ENCODE measurements at places on chromosomes 2 and 18. TPM values are rescaled to one million over a fixed set of nuclear protein-coding genes. Genes with fewer than 3 reads are reported as not detected.

SLC35F5 gene
- total RNA-seq = 24.1 TPM

BBS5 gene
- total RNA-seq = 3.2 TPM

EMILIN1 gene
- 0.91 TPM for total RNA-seq

DNA sequence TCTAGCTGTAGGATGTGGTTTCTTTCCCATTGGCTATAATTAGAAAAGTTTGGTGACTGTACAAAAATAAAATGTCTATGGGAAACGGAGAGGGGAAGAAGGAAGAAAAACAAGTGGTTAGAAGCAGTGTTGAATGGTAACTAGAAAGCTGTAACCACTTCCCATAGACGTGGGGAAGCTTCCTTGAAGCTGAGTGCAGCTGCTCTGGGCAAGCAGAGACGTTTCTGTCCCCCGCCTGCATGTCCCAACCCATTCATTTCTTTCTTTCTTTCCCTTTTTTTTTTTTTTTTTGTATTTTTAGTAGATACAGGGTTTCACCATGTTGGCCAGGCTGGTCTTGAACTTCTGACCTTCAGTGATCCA, 367.8 kb upstream of the HS6ST1 start:
- H3K4me1 ChIP-seq = peaks cover 24% of the 10 kb centered on the region
- no peak for DNase-seq
- H3K27me3 ChIP-seq = peaks cover 11% of the 10 kb centered on the region
- H3K27ac ChIP-seq = peak overlapping the region; percentile 28
- H3K36me3 ChIP-seq = no peaks in the 10 kb centered on the region

DNA sequence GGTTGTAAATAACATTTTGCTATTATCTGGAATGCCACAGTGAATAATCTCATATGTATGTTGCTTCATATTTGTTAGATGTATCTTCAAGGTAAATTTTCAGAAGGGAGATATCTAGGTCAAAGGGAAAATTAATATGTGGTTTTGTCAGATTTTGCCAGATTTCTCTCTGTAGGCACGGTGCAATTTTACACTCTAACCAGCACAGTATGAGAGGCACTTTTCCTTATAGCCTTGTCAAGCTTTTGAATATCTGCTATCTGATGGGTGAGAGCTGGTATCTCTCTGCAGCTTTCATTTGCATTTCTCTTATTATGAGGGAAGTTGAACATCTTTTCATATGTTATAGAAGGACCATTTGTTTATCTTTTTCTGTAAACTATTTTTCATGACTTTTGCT, 175.7 kb upstream of the PGAP1 start:
- peaks cover 38% of the 10 kb centered on the region for H3K36me3 ChIP-seq
- peaks cover 5% of the 10 kb centered on the region for H3K4me1 ChIP-seq
- DNase-seq = no peak
- H3K27ac ChIP-seq = peak overlapping the region; percentile 14

DNA sequence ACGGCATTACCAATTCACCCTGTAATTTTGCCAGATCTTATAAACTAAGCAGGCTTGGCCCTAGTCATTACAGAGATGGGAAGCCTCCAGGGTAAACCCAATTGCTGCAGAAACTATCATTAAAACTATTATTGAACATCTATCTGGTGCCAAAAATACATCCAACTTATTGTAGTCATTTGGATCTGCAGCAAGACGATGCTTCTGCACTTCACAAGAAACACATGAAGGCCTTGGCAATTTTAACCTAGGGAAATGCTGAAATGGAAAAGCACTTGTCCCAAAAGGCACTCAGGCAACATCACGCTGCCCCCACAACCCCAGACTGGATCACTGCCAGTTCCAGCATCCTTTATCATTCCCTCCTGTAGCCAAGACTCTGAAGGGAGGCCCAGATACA, 85.3 kb upstream of the ACVR2A start:
- H3K36me3 ChIP-seq = no peaks in the 10 kb centered on the region
- no peak overlapping the region for H3K4me3 ChIP-seq
- no peak for DNase-seq

DNA sequence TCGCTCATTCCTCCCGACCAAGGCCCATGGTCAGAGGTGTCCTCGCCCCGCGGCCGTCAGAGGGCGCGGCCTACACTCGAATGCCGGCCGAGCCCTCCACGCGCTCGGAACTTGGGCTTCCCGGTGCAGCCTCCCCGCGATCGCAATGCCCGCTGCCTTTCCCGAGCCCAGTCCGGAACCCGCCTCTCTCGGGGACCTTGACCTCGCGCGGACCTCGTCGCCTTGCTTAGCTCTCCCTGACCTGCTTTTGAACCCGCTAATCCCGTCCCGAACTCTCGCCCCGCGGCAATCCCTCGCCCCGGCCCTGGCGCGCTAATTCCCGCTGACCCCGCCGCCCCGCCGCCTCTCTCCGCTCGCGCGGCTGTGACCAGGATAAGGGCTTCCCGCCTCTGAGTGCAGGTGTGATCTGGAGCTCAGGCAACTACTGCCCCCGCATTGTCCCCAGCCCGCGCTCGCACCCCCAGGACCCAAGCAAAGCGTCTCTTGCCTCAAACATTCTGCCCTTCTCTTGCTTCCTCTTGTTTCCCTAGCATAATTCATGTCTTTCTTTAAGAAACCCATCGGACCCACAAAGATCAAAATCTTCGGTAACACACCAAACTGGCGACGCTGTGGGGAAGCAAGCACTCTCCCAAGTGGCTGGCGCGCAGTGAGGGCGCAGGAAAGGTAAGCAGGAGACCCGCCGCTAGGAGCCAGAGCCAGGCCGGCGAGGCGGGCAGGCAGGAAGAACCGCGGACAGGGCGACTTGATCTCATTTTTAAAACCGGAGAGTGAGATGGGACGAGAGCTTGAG, 46.6 kb upstream of the ATP6V1B1 start:
- no peak for DNase-seq
- peaks cover 93% of the 10 kb centered on the region for H3K27me3 ChIP-seq
- peak overlapping the region; percentile 72 for H3K4me3 ChIP-seq
- peak overlapping the region; percentile 10 for H3K27ac ChIP-seq
- no peaks in the 10 kb centered on the region for H3K36me3 ChIP-seq

GRCh38 chr18:78447211-78447610, 532.4 kb upstream of the SALL3 start:
- H3K4me1 ChIP-seq = no peaks in the 10 kb centered on the region
- no peak for DNase-seq
- H3K4me3 ChIP-seq = no peak overlapping the region

All from activated naive CD8-positive, alpha-beta T cell treated with anti-CD3 and anti-CD28 coated beads, Interleukin-2, amount 10 ng/mL, durations not matched to agents 7 days and 5 days (primary cell).